Activated CD4-positive, alpha-beta T cell treated with anti-CD3 and anti-CD28 coated beads, Interleukin-2, amount 50 U/mL, for 24 hours (primary cell): ENCODE measurements at places on chromosomes 2 and 18.

GRCh38 chr2:151560289-151560688 lies 150.6 kb downstream of the RIF1 start:
- no peak for DNase-seq

DNA sequence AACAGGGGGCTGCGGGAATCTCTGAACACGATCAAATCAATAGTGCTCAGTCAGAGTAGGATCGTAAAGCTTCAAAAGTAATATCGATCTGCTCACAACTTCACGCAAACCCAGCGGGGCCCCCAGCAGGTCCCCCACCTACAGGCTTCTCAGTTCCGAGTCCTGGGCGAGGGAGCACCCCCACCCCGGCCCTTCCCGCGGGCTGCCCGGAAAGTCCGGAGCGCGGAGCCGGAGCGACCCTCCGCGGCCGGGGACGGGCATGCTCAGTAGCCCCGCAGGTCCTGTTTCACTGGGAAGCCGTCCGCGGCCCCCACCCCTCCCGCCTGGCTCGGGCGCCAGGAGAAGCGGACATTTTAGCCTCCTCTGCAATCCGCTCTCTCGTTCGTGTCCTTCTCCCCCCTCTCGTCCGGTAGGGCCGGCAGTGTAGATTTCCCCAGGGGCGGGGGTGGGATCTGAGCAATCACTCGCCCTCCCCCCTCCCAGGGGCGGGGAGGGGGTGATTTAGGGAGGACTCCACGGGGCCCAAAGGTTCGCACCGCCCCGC lies 3.3 kb upstream of the SPRED2 start:
- no peak for DNase-seq

DNA sequence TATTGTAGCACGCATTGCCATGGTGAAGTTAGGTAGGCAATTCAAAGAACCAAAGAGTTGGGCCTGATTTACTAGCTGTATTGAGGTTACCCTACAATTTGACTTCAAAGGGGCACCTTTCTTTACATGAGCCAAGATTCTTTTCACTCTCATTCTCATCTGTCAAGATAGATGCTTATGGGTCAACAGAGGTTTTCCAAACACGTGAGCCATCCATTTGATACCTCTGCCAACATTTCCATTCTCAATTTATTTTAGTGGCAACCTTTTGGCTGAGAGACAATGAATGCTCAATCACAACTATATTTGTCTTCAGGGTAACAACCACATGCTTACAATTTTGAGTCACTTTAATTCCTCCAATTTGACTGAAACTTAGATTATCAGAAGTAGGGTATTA lies 370.6 kb upstream of the CDH20 start:
- no peak for DNase-seq

DNA sequence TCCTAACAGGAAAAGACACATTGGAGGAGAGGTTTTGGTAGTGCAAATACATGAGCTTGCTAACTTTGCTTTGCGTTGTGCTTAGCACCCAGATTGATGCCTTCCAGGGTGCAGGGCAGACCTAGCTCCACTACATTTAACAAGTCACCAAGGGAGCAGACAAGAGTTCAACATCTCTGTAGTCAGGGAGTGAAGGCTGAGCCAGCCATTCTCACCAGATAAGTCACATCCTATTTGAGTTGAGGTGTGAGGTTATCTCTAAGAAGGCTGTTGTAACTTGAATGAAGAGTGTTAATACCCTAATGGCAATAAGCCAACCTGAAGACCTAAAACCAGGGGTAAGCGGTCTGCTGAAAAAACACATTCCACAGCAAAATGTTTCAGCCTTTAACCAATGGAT lies 69.6 kb upstream of the DSEL start:
- DNase-seq = no peak

GRCh38 chr18:56086786-56087185 lies 498.8 kb upstream of the TCF4 start:
- no peak for DNase-seq
